ENCODE measurements at places on chromosomes 11 and 22.
A peak's percentile ranks its signal among the peaks of the same experiment; 100 is the strongest.

GRCh38 chr11:118979434-118979833, 7.9 kb downstream of the FOXR1 start:
- DNase-seq, result no peak

DNA sequence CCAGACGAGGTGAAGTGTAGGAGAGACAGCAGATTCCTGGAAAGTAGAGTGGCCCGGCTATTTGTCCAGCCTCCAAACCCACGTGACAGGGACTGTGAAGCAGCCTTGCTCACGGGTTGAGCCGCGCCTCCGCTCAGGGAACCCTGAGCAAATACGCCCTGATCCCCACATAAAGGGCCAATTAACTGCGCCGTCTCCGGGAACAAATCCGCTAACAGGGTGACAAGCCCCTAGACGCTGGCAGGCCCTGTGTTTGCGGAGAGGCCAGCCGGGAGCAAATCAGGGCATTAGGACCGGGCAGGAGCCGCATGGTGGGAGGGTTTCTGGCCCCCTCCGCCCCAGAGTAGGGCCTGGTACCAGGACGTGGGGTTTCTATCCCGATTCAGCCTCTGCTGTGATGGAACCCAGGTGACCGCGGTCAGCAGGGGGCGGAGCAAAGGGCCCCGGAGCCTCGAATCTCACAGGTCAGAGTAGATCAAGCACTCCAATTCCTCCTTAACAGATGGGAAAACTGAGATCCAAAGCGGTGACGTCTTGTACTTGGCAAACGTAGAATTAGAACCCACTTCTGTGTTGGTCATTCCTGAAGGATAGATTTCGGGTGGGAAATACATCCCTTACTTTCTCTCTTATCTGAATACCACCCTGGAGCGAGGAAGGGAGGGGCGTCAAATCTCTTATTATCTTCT, 2.0 kb upstream of the ROBO3 start:
- no peak for DNase-seq

DNA sequence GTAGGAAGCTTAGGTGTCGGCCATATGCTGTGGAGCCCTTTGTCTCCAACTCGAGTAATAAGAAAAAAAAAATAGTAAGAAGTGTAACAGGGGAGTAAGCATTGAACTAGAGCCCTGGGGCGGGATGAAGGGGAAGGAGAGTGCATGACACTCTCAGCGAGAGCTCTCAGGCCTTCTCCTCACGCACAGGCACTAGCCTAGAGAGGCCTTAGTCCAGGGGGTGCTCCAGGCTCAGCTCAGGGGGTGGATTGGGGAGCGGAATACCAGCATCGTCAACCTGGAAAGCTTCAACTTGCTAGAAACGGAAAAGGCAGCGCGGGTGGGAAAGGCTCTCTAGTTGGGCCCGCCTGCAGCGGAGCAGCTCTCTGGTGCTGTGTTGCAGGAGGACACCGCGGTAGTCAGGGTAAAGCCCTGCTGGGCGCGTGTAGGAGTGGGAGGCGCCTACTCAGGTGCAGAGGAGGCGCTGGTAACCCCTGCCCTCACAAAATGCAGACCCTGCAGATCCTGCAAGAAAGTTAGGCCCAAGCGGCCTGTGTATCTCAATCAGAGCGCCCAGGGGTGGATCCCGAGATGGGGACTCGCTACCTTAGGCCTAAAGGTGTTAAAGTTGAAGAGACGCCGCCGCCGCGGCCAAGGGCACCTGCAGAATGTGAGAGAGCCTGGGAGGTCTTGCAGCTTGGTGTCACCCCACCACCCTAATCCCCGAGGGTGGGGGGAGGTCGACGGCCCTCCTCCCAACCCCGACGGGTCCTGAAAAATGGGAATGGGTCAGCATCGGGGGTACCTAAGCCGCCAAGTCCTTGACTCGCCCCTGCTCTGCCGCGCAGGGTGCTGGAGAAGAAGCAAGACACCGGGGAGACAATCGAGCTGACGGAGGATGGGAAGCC, 2.8 kb downstream of the SLC17A6 start:
- DNase-seq, result no peak

GRCh38 chr11:74633406-74634393, 41.3 kb downstream of the POLD3 start:
- no peak for DNase-seq

- DNase-seq, result peak; percentile 22
Observed at GRCh38 chr11:70755410-70756158, 357.3 kb downstream of the CTTN start.

GRCh38 chr11:17635551-17635938, 83.8 kb upstream of the MYOD1 start:
- no peak for DNase-seq

GRCh38 chr11:87719326-87720073, 455.7 kb downstream of the RAB38 start:
- no peak for DNase-seq

GRCh38 chr22:44995715-44996114, 14.1 kb downstream of the PHF21B start:
- DNase-seq, result no peak

DNA sequence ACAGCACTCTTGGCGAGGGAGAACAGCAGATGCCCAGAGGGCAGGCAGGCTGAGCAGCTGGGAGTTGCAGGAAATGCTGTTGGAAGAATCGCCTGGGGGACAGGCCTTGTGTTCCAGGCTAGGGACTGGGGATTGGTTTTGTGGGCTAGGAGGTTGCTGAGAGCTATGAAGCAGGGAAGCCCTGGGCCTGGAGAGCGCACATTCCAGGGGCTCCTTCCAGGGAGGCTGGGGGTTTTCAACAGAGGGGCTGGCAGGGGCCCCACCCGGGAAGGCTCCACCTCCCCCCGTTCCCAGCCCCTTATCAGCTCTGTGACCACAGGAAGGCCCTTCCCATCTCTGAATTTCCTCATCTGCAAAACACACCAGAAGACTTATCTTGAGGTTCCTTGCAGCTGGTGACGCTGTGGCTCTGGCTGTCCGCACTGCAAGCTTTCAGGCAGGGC, 21.7 kb downstream of the WNT11 start:
- no peak for DNase-seq

- peak; percentile 18 for DNase-seq
Observed at GRCh38 chr11:95767498-95767897, 22.1 kb downstream of the FAM76B start.

DNA sequence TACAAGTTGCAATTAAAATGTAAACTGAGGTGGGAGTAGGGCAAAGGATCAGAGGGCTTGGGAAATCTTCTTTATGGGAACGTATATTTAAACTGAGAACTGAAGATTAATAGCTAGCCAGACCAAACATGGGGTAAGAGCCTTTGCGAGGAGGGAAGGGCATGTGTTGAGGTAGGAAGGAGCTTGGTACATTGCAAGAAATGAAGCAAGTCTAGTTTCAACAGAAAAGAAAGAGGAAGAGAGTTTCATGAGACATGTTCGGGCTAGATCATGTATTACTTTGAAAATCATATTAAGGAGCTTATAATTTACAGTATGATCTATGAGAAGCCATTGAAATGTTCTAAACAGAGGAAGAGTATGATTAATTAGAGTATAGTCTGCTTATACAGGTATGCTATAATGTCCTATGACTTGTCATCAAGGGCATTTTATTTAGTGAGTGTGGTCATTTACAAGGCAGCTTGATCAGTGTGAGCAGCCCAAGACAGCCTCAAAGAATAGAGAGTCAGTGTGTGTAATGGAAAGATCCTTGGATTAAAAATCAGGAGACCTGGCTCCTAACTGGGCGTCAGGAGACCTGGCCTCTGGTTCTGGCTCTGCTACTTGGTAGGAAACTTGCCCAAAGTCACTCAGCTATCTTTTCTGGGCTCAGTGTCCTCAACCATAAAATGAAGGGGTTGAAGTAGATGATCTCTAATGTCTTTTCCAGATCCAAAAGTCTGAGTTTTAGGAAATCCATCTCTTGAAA, 10.9 kb downstream of the GAS2 start:
- no peak for DNase-seq

- DNase-seq, result no peak
Observed at GRCh38 chr11:78131956-78132355, 7.5 kb downstream of the ALG8 start.
